Daoy (cell line): ENCODE measurements at places on chromosomes 7 and 10. TPM values are rescaled to one million over a fixed set of nuclear protein-coding genes. Genes with fewer than 3 reads are reported as not detected.

The SPDYE9 gene
- total RNA-seq = not detected in 2 replicates

The MEST gene
- total RNA-seq = 566 and 568 TPM in 2 replicates

The RHOBTB1 gene
- 4.2 and 5.6 TPM in 2 replicates for total RNA-seq

The TMEM130 gene
- total RNA-seq = 3.3 TPM in 1 of 2 replicates, not detected in the other

The THSD7A gene
- 0.11 and 0.48 TPM in 2 replicates for total RNA-seq

DNA sequence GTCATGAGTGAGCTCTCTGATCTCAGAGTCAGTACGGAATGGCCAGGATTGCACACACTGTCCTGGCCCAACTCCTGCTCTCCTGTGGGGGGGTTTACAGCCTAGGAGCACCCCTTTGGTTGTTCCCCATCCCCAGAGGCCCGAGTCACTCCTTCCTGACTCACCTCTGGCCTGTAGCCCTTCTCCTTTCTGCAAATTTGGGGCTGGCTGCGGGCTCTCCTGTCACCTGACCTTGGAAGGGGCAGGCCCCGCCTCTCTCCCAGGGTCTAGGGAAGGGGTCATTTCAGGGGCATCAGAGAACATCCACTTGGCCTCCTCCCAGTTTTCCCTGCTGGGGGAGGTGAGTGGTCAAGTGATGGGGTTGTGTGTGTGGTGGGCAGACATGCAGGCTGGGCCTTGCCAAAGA, 1.7 kb downstream of the NYAP1 start:
- DNase-seq = no peak

- no peak for DNase-seq
Measured at GRCh38 chr7:92963566-92963965, 127.2 kb upstream of the CDK6 start.

DNA sequence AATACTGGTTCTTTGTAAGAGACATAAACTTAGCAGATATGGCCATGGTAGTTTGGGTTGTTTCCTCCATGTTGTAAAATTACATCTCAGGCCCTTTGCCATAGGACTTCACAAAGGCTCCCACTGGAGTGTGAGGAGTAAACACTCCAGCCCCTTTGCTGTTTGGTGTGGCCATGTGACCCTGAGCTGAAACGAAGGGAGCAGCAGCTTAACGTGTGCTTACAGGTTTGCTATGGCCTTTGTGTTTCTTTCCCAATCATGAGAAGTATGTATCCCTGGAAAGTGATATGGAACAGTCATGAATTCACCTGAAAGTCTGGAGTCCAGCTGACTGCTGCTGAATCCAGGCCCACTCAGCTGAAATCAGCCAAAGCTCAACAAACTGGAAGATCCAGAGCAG, 23.8 kb upstream of the SFTPA1 start:
- no peak for DNase-seq

DNA sequence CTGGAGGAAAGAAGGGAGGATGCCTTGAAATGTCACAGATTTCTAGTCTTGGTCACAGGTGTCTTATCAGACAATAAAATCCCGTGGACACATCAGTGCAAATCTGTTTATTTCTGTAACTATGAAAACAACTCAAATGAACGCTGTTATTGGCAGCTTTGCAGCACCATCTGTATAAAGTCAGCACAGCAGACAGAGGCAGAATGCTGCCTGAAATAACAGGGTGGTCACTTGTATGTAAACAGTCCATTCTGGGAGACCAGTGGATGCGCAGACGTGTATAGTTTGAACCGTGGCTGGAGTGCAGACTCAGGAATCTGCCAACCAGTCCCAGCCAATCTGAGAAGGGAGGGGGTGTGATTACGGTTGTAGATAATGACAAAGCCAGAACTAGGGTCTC, 54.8 kb downstream of the SEC23IP start:
- DNase-seq = no peak

DNA sequence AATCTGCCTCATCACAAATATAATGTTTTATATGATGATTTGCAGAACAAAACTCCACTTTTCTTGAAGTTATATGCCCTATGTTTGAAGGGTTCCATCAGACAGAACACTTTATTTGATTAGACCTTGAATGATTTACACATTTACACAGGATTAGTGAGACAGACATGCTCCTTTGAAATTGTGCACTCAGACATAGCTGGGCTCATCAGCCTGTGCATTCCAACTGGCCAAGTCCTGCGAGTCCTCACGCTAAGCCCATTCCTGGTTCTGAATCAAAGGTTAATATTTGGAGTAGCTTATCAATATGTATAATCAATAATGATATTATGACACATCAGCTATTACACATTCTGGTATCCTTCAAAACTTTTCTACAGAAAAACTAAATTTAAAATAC, 173.6 kb downstream of the MBL2 start:
- no peak for DNase-seq

- no peak for DNase-seq
Measured at GRCh38 chr10:58771863-58772262, 259.2 kb downstream of the BICC1 start.

- no peak for DNase-seq
Measured at GRCh38 chr7:121019018-121019417, 30.5 kb downstream of the CPED1 start.

DNA sequence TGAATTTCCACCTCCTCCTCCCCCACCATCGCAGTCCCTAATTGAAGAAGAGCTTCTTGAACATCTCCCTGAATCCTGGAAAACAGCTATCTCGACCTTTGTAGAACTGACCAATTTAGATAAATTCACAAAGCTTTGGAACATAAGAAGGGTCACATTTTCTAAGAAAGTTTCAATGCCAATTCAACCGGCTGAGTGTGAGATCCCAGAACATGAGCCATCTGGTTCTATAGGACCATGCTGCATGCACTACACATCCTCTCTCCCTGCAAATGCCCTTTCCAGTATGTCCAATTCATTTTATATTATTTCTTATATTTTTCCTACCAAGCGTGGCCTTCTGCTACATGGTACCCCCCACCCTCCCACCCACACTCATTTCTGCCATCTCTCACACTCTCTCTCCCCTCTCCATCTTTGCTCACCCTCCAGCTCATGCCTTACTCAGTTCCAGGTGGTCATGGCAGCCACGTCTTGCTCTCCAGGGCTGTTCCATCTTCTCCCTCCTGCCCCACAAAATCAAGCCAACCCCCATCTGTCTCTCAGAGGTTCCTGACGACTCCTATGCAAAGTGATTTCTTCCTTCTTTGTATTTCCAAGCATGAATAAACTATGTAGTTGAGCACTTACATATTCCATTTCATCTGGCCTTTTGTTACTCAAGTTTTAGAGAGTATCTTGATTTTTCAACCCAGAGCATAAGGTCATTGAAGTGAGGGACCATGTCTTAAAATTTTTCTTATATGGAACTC, 19.3 kb downstream of the FRMD4A start:
- DNase-seq = no peak

GRCh38 chr7:5225616-5226290, 35.7 kb downstream of the WIPI2 start:
- DNase-seq = no peak

GRCh38 chr7:92621026-92621540, 30.9 kb upstream of the FAM133B start:
- peak; percentile 84 for DNase-seq
